Activated naive CD4-positive, alpha-beta T cell treated with Interleukin-2 at 50 U/mL for 16 hours (primary cell): ENCODE measurements at places on chromosomes 13 and 19.
A peak's percentile ranks its signal among the peaks of the same experiment; 100 is the strongest.

DNA sequence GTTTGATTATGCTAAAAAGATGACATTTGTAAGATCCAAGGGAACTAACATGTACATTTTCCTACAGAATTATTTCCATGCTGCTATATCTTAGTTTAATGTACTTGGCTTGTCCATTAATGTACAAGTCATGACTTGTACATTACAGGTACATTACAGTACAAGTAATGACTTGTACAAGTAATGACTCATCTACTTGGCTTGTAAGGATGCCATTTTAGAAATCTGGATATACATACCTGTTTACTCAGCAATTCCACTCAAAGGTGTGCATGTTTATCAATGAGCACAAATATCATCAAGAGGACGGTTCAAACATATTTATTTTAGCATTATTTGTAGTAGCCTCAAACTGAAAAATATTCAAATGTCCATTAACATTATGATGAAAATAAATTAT, 87.0 kb upstream of the TRPC4 start:
- no peak for DNase-seq

DNA sequence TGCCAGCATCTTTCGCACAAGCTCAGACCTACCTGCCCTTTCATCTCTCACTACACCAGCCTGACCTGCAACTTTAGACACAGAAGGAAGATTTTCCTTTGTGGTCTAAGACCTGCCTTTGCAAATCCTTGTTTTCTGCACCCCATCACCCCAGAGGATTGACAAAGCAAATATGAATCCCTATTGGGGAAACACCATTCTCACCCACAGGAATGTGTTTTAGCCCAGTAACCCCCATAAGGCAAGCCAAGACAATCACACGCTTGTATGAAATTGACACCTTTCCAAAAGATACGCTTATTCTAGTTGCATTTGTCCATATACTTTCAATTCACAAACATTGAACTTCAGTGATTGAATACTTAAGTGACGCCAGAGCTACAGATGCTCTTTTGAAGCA, 55.7 kb downstream of the SPATA13 start:
- DNase-seq = no peak

- no peak for DNase-seq
These were observed 1.7 kb downstream of the ARHGAP35 start for GRCh38 chr19:46862503-46862834.

DNA sequence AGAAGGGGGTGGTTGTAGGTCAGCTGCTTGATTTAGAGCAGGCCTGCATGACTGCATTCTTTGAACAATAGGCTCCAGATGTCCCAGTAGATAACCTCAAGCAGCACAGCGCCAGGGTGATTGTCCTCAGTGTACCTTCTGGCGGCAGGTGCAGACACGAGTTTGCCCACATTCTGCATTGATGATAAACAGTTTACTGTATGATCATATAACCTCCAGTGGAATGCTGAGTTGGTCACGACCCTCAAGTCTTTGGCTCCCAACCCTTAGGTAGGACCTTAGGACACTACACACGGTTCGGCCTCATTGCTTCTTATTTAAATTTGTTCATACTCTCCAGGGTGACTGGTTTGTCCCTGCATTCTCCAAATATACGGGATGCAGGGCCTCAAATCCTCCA, 12.2 kb downstream of the ZNF439 start:
- DNase-seq = no peak

GRCh38 chr19:14434543-14435319, 1.6 kb downstream of the PKN1 start:
- DNase-seq = peak; percentile 50

GRCh38 chr13:92951273-92951890, 275.2 kb upstream of the GPC6 start:
- DNase-seq = no peak

DNA sequence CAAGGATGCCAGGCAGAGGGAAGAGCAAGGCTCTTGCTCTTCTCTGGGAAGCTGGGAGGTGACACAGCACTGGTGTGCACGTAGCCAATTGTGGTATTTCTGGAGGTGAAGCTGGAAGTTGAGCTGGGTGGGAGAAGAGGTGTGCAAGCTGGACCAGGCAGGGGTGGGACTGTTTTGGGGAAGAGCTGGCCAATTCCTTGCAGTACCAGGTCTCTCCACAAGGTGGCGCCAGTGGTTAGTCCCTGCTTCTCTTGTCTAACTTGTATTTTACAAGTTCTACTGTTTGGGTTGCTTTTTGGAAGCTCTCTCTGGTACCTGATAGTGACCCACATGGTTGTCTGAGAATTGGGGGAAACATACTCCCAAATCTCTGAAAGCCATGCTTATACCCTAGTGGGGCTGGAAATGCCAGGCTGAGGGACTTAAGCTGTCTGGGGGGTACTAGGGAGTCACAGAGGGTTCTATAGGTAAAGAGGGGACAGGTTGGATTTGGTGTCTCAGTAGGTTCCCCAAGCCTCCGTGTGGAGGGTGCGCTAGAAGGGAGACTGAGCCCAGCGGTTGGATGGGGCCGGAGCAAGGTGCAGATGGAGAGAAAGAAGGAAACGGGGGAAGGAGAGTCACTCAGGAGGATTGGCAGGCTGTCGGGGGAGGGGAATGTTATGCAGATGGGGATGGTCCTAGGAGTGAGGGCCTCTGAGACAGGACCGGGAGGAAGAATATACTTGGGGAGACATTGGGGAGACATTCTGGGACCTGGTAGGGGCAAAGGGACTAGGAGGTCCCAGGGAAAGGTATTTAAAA, 3.0 kb downstream of the HPN start:
- DNase-seq = peak; percentile 72

- DNase-seq = no peak
These were observed 51.0 kb upstream of the CYP2A7 start for GRCh38 chr19:40933025-40933424.

- no peak for DNase-seq
These were observed 2.2 kb downstream of the RPS11 start for GRCh38 chr19:49498475-49498874.

DNA sequence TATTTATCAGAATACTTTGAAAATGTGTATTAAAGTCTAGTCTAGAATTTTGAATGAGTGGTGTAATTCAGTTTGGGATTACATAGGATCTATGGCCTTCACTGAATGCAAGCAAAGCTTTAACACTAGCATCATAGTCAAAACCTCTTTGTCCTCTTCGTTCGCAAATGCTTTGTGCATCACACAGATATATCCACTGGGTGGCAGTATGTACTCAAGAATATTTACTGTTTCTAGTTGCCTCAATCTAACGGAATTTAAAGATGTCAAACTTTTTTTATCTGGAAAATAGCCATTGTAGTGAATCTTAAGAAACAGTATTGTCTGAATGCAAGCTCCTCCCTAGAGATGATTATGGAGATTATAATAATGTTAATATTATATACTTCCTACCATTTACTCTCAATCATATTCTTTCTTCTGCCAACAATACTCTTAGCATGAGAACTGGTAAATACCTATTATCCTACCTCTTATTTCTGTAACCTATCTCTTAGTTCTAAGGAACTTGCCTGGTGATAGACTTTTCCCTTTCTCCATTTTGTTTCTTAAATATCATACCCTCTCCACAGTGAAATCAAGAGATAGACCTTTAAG, 25.8 kb downstream of the LACC1 start:
- DNase-seq = peak; percentile 6

DNA sequence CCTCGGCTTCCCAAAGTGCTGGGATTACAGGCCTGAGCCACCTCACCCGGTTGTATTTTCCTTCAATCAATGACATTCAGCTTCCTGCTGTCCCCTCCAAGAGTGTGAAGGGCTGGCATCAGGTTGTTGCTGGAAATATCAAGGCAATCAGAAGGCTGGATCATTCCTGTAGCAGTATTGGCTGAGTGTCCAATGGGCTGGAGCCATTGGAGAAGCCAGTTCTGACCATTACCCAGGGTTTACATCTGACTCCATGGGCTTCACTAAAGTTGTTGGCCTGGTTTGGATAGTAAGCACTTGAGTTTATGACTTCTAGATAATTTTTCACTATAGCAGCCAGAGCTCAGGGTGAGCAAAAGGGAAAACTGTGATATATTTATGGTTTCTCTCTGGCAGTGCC, 137.0 kb downstream of the DLEU7 start:
- DNase-seq = no peak

- DNase-seq = no peak
These were observed 25.5 kb downstream of the ERICH6B start for GRCh38 chr13:45590066-45590465.

DNA sequence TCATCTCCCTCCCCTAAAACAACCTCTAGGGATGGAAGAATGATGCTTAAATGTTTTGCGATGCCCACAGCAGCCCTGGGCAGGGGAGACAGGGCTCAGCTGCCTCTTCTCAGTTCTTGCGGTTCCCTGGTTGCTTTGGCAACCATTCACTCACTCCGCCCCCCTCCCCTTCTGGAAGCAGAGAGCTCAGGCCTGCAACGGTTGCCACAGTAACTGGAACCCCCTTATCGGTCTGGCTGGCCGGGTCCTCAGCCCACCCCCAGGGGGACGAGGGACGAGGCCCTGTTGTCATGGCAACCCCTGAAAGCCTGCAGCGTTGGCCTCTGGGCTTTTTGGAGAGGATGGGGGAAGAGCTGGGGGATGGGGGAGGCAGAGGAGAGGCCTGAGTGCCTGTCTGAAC, 19.5 kb downstream of the NOVA2 start:
- no peak for DNase-seq

- DNase-seq = peak; percentile 48
These were observed at the start of gene BST2 for GRCh38 chr19:17405250-17406045. Gene BST2 (minus strand): TSS chr19:17405630. CDS start chr19:17405575, 55 bp downstream.

- DNase-seq = no peak
These were observed at the start of gene GRK1 for GRCh38 chr13:113666951-113667701. Gene GRK1 (plus strand): TSS chr13:113667219. CDS start chr13:113667387, 168 bp downstream.

DNA sequence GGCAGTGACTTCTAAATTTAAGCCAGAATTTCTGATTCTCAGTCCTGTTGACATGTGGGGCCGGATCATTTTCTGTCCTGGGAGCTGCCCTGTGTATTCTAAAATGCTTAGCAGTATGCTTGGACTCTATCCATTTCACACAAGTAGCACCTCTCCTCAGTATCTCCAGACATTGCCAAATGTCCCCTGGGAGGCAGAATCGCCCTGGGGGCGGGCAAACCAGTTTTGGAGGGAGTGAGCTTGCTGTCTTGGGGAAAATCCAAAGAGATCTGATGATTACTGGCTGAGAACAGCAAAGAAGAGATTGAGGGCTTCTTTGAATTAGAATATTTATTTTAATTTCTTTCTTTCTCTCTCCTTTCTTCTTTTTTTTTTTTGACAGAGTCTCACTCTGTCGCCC, 16.4 kb downstream of the VAV1 start:
- no peak for DNase-seq

GRCh38 chr19:47309608-47310007, at the start of gene C5AR1:
Gene C5AR1 (plus strand): TSS chr19:47309861. CDS start chr19:47309896, 35 bp downstream.
- DNase-seq = no peak

- no peak for DNase-seq
These were observed 4.6 kb downstream of the FAM187B start for GRCh38 chr19:35223862-35224505.

DNA sequence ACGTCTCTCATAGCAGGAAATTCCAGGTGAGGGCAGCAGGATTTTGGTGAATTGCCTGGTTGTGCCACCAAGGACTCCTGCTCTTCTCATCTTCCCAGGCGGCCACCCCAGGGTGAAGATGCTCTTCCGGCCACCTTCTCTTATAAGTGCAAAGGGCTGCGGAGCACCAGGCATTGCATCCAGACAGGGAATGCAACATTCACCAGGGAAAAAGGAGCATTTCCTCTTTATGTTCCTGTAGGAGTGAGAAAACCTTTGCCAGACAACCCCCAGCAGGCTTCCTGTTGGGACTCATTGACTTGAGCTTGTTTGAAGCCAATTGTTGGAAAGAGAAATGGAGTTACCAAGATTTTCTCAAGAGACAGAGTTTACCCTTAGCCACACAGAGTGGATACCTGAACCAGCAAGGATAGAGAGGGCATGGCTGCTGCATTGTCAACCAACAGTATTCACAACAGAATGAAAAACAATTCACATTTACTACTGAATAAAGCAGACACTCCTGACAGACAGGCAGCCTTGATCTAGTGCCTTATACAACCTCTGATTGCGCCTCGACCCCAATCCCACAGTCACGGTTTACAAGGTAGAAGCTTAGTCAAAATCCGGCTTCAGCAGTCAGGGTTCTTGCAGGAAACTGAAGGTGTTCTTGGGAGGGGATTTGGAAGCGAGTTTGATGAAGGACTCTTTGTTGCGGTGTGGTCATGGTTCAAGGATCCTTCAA, 1.8 kb upstream of the ATP11A start:
- DNase-seq = no peak

DNA sequence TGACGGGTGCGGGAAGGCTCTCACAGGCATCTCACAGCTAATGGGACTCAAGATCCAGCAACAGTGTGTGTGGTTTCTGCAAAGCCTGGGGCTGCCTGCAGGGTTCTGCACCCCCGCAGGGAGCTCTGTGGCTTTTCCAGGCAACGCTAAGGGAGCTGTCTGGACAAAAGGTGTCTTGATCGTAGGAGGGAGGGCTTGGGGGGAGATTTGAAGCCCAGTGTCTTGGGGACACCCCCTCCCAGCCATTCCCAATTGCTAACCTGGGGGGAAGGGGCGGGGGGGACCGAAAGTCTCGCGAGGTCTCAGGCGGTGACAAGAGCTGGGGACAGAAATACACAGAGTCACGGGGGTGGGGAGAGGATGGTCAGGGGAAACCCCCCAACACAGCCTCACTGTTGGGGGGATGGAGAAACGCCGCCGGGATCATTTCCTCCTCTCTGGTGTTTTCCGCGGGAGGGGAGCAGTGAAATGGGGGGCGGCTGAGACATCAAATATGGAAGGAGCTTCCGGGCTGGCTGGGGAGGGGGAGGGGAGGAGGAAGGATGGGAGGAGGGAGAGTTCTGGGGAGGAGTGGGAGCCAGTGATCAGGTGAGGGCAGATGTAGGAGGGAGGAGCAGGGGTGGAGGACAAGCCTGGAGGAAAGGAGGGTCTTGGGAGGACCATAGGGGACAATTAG, 13.3 kb downstream of the KCNC3 start:
- peak; percentile 11 for DNase-seq

DNA sequence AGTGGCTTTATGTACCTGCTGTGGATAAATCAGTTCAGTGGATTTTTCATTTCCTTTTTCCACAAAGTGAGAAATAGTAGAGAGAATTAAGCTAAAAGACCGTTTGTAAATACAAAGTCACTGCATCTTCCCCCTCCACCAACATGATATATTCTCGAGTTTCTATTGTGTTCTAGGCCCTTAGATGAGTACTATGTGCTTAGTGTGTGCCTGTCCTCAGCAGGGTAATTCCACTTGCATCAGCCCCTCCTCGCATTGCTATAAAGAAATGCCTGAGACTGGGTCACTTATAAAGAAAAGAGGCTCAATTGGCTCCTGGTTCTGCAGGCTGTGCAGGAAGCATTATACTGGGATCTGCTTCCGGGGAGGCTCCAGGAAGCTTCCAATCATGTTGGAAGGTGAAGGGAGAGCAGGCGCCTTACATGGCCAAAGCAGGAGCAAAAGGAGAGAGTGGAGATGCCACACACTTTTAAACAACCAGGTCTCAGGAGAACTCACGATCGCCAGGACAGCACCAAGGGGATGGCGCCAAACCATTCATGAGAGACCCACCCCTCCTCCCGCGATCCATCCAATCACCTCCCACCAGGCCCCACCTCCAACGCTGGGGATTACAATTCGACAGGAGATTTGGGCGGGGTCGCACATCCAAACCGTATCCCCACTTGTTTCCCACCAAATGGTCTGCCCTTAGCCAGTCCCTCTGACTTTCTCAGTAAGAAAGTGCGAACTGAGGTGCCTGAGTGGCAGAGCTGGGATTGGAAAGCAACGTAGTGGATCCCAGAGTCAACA, 102.3 kb upstream of the ABCC4 start:
- peak; percentile 4 for DNase-seq

- no peak for DNase-seq
These were observed 38.4 kb downstream of the PIBF1 start for GRCh38 chr13:72820156-72820897.

GRCh38 chr13:106100171-106100919, 435.1 kb downstream of the EFNB2 start:
- no peak for DNase-seq
